Fibroblast of skin of back (primary cell): ENCODE measurements at places on chromosomes 5 and 9.

DNA sequence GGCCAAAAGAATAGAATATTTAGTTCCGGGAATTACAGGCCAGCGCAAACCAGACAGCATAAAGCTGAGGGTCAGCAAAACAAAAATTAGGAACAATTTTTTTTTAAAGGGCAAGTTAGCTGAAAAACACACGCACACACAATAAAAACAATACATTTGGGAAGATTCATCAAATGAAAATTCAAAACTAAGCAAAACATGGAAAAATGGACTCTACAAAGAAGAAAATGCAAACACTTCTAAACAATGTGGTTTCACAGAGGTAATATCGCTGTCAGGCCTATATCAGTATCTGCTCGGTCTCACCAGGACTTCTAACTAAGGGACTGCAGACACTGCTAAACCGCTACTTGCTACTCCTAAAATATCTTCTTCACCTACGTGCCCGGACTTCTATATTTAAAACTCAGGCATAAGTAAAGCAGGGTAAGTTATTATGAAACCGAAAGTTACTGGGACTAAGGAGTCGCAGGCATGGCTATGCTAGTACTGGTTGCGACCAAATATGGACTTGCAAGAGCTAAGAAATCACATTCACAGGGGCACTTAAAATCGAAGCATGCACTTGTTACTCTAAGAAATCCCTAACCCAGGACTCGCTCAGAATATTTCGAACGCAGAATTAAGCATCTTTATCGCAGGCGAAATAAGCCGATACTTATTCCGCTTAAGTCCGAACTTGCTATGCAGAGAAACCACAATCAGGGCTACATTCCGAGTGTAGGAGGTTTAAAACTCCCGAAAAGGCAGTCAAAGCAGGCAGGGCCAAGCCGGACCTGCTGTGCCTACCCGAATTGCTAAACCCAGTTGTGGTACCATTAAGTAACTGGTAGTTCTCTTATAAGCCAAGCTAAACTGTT, 2.3 kb downstream of the ANXA2R start:
- peak; percentile 89 for DNase-seq

DNA sequence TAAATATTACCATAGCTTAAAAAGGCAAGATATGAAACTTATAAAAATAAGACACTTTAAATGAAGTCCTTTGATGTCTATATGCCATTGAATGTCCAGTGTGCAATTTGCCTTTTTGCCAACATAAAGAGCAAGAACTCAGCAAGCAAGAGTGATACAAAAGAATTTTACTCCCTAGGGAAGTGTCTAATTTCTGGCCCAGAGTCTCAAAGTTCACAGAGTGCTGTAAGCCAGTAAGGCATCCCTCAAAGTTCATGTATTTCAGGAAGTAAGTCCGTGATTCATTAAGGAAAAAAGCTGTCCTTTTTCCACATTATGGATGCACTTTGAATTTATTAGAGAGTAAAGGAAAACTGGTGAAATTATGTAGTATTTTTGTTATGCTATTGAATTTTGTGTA, 185.2 kb downstream of the CCDC171 start:
- DNase-seq, result peak; percentile 76

GRCh38 chr5:60463179-60463868, 236.6 kb downstream of the DEPDC1B start:
- DNase-seq, result peak; percentile 88

DNA sequence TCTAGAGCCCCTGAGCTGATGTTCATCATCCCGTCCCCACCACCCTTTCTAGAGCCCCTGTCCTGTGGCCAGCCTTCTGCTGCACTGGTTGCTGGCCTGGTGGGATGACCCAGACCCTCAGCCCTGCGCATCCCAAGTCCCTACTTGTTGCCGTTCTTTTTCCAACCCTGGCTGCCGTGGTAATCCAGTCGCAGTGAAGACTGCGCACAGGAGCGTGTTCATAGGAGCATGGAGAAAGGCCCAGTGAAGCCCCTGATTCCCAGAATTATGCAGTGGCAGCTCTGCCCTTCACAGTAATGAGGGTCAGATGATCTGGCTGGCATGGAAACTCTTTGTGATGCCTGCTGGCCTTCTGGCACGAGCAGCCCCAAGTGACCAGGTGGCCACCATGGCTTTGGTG, 183.3 kb downstream of the CACNA1B start:
- DNase-seq, result no peak

DNA sequence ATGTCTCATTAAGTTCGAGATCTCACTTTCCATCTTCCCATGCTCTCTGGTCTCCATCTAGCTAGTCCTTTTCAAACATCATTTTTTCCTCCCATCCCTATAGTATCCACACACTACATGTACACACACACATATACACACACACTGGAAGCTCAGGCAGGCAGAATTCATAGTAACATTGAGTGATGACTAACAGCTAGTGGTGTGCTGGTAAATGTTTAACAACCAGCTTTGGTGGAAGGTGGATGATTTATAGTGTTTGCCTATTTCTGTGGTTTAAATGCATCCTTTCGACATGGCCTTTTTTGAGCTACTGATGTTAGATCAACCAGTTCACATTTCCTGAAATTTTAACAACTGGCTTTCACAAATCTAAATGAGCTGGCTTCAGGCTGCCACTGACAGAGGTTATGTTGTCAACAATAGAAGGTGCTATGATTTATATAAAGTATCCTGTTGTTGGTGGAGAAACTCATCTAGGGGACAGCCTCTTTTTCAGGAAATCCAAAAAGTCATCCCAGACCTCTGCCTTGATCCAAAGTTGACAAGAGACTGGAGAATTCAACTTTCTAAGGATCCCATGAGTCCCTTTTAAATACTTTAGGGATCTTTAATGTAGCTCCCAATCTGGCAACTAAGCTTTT, 117.8 kb downstream of the CCDC192 start:
- peak; percentile 54 for DNase-seq

DNA sequence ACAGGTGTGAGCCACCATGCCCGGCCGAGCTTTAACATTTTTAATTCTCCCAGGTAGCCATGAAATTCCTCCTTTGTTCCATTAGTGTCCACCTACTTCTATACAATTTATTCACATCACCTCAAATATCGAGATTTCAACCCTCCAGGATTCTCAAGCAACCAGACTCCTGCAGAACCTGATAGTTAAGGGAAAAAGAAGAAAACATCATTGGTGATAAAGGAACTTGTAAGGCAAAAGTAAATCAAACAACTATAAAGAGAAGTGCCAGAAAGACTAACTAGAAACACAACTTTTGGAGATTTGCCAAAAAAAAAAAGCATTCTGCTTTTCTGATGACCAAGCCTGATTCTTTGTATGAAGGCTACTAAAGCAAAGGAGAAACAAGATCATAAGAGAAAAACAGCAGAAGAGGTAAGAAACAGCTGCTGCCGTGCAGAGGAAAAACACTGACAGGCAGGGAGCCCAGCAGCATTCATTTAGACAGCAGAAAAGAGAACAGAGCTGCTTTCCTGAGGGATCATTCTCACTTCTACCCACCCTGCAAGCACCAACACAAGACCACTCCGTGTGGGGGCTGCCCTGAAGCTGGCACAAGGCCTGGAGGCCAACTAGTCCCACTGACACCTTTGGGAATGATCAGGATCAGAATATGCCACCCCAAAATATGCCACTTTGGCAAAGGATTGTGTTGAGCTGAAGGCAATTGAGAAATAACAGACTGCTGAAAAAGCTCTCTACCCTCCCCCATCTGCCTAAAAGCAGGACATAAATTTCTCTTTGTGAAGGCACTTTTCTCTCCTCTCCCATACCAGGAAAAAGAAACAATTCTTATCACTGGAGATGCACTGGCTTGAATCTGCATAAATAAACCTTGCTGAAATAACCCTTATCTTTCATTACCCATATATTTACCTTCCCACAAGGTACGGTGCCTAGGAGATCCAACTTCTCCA, 75.1 kb downstream of the ALDH7A1 start:
- no peak for DNase-seq

DNA sequence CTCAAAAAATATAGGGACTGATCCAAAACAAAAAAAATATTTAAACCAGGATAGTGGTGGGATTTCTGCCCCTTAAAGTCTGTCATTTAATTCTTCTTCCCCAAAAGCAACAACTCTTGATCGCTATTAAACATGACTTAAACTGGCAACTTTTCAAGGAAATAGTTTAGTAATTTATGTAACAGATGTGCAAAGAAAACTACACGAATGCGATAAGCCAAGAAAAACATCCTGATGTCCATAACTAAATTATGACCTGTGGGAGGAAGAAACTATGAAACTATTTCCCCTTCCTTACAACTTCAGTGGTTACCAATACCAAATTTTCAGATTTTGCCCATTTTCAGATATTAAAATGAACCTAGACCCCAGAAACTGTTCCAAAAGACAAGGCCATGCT, 31.5 kb downstream of the CLINT1 start:
- DNase-seq, result peak; percentile 27

DNA sequence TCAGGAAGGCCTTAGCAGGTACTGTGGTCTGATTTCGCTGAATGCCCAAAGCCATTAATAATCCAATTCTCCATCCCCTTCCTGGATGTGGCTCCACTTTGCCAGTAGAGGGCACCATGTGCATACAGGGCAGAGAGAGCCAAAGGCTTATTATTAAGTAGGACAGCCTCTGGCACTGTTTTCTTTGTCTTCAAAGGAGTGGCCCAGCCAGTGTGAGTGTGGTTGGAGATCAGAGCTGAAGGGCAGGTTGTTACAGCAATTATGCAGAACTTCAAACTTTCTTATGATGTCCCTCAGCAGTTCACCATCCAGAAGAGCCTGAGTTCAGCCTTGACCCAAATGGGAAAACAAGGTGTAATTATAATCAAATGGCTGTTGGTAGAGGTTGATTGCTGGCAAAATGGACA, 38.6 kb upstream of the CEMIP2 start:
- peak; percentile 69 for DNase-seq

DNA sequence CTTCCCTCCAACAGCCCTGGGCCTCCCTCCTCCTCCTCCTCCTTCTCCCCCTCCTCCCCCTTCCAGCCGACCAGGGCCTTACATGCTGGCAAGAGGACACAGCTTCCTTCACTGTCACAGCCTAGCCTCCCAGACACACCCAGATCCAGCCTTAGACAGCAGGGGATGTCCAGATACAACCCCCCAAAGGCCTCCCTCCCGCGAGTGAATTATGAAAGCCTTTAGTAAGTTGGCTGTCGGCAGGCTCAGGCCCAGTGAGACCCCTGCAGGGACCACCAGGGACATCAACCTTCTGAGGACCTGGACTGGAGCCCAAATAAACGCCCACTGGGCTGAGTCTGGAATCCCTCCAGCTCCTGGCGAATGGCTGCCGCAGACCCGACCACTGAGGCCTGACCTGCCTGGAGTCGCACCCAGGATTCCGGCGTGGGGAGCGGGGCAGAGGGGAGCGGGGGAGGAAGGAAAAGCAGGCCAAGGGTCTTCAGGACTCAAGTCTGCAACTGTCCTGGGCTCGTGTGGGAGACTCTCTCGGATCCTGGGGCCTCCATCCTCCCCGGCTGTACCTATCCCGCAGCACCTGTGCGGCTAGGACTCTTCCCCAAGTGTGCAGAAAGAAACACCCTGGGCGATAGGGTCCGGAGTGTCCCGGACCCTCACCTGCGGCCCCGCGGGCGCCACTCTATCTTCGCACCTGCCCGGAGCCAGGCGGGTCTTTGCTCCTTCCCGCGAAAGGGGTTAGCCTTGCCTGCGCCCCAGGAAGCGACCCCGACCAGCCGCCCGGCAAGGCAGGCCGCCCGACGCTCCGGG, 705 bp downstream of the SEPTIN8 start:
- peak; percentile 68 for DNase-seq

DNA sequence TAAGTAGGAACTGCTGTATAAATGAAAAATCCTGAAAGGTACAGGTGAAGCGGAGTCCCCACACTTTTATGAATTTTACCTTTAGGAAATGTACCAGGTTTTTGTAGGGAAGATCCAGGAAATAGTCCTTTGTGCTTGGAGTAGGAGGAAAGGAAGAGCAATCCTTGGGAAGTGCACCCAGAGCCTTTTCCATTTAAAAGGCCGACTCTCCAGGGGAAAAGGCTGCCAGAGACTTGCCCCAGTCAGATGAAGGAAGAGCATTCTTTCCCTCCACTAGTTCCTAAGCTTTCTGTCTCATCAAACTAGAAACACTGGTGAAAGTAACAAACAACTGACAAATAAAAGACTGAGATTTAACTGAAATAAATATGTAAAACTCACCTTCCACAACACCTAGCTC, 779.4 kb upstream of the CDH6 start:
- no peak for DNase-seq

GRCh38 chr9:100452894-100453293, 20.1 kb upstream of the TMEFF1 start:
- no peak for DNase-seq

- DNase-seq, result peak; percentile 82
These were observed 1.1 kb upstream of the NTRK2 start for GRCh38 chr9:84668196-84669012.

DNA sequence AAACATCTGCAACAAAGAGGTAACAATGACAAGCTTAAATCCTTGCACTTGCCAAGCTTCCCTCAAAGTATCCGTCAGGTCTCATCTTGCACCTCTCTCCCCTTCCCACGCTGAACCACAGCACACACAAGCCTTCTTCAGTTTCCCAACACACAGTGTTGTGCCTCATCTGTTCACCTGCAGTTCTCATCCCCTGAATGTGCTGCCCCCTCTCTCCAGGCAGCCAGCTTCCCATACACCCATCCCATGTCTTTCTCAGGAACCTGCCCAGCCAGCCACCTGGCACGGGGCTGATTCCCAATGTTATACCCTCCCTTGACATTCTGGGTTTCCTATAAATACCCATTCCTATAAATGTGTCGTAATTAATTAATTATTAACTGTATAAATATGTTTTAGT, 314.8 kb downstream of the PRELID2 start:
- no peak for DNase-seq

DNA sequence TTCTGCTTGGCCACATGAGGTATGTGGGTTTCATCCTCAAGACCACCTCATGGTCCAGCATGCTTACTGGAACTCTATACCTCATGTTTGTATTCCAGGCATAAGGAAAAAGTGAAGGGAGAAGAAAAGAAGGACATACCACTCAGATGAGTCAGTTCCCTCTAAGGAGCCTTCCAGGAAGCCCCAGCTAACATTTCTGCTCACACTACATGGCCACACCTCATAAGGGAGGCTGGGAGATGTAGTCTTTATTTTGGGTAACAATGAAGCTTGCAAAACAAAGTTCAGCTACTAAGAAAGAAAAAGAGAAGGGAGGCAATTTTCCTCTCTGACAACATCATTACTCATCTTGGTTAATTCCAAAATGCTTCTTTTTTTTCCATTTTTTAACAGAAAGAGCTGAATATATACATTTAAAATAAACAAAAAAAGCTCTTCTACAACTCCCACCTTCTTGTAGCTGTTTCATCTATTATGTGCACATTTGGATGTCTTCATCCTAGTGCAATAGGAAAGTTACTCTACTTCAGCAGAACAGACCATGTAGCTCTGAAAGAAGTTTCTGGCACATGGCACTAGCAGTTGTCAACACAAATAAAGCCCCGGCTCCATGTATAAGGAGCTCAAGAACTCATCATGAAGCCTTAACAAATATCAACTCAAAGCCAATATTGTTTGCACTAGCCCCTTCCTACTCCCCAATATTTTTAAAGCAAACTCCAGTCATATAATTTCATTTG, 123.6 kb upstream of the CCDC112 start:
- DNase-seq, result peak; percentile 97

- no peak for DNase-seq
These were observed 615.7 kb downstream of the GABRG2 start for GRCh38 chr5:162683284-162683683.

- no peak for DNase-seq
These were observed 260.3 kb downstream of the TMEM167A start for GRCh38 chr5:82816926-82817325.

- no peak for DNase-seq
These were observed 282.3 kb upstream of the TUT7 start for GRCh38 chr9:86636519-86636918.
